ENCODE measurements at places on chromosomes 6 and 20.

GRCh38 chr6:87995461-87995860 is 52.2 kb upstream of the SPACA1 start:
- no peaks in the 10 kb centered on the region for H3K36me3 ChIP-seq
- no peak for DNase-seq
- no peak overlapping the region for H3K27ac ChIP-seq
- no peaks in the 10 kb centered on the region for H3K4me1 ChIP-seq
- H3K27me3 ChIP-seq: no peaks in the 10 kb centered on the region

- H3K4me1 ChIP-seq: no peaks in the 10 kb centered on the region
- H3K4me3 ChIP-seq: no peak overlapping the region
- H3K36me3 ChIP-seq: no peaks in the 10 kb centered on the region
- DNase-seq: no peak
- no peak overlapping the region for H3K27ac ChIP-seq
Measured at GRCh38 chr20:18832546-18833200, 19.1 kb downstream of the SCP2D1 start.

GRCh38 chr20:58599966-58600365 is 51.1 kb upstream of the STX16 start:
- H3K27ac ChIP-seq: no peak overlapping the region
- no peaks in the 10 kb centered on the region for H3K4me1 ChIP-seq
- H3K36me3 ChIP-seq: no peaks in the 10 kb centered on the region
- H3K27me3 ChIP-seq: peaks cover 11% of the 10 kb centered on the region
- no peak for DNase-seq

DNA sequence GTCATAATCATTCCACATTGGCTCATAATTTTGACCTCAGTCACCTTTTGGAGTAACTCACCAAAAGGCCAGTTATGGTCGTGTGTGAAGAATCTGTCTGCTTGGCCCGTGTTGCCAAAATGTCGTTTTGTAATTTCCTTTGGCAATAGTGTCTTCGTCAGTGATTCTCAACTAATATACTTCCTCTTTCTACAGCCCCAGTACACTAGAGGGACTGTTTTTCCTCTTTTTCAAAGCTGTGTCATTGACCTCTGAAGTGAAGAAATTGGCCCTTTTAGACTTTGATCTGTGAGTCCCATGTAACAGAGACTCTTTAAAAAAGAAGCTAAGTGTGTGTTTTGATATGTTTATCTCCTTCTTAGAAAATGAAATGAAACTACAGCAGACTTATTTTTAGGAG is 5.2 kb downstream of the FOXO3 start:
- peak overlapping the region; percentile 73 for H3K4me3 ChIP-seq
- peak; percentile 76 for DNase-seq
- peak overlapping the region; percentile 95 for H3K27ac ChIP-seq
- H3K4me1 ChIP-seq: peaks cover 34% of the 10 kb centered on the region

- DNase-seq: peak; percentile 21
- no peak overlapping the region for H3K27ac ChIP-seq
- H3K36me3 ChIP-seq: peaks cover 11% of the 10 kb centered on the region
- H3K4me1 ChIP-seq: peaks cover 21% of the 10 kb centered on the region
- no peaks in the 10 kb centered on the region for H3K27me3 ChIP-seq
Measured at GRCh38 chr6:130843575-130844320, 16.5 kb downstream of the SMLR1 start.

DNA sequence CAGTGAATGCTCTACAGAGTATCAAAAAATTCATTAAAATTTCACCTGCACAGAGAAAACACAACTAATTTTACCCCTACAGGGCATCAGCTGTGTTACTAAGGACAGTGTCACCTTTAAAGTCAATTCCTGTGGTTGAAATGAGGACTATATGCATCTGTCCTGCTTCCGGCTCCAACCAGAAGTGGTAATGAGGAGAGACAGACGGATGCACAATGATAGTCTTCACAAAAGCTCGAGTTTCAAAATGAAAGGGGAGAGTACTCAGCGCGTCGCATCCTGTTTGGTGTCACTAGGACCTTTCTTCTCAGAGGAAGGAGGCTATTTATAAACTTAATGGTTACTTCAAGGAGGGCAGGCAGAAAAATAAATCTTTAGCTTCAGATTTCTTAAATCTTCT is 86.5 kb downstream of the LYRM4 start:
- DNase-seq: peak; percentile 19
- H3K27ac ChIP-seq: peak overlapping the region; percentile 49
- peaks cover 40% of the 10 kb centered on the region for H3K4me1 ChIP-seq
